ENCODE measurements at places on chromosomes 5 and 9.

DNA sequence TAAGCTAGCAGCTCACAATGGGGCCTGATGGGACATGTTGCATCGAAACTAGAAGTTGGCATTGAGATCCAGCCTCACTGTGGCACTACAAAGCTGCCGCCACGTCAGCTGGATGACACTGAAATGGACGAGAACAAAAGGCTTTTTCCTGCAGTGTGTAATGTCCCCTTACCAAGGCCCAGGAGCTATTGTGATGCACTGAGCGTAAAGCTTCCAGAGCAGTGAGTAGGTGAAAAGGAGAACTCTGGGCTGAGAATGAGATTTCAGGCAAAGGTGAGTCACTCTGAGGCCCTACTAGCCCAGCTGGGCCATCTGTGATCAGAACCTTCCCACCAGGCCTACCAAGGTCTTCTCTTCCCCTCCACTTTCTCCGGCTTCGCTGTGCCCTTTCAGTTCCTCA, 528.1 kb upstream of the KLF4 start:
- DNase-seq = no peak

DNA sequence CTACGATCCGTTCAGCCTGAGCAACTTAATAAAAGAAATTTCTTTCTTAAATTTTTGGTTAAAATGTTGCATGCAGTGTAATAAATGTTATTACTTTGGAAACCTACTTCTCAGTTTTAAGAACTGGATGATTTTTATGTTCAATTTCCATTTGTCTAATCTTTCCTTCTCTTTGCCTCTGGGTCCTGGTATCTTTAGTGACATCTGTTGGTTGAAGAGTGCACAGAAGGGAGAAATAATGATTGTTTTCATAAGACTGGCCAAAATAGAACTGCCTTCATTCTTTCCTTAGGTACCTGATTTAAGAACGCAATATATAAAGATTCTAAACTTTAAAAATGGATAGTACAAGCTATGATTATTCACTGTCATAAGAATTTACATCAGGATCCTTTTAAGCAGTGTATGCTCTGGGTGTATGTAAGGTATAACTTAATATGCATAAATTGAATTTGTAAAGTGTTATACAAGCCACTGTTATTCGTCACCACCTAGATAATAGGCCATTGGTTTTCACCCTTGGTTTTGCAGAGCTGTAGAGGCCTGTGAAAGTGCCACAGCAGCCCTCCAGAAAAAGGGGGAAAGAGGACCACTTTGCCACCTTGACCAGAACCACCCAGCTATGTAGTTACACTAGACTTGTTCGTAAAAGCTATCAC, 82.8 kb upstream of the TLX3 start:
- DNase-seq = no peak

DNA sequence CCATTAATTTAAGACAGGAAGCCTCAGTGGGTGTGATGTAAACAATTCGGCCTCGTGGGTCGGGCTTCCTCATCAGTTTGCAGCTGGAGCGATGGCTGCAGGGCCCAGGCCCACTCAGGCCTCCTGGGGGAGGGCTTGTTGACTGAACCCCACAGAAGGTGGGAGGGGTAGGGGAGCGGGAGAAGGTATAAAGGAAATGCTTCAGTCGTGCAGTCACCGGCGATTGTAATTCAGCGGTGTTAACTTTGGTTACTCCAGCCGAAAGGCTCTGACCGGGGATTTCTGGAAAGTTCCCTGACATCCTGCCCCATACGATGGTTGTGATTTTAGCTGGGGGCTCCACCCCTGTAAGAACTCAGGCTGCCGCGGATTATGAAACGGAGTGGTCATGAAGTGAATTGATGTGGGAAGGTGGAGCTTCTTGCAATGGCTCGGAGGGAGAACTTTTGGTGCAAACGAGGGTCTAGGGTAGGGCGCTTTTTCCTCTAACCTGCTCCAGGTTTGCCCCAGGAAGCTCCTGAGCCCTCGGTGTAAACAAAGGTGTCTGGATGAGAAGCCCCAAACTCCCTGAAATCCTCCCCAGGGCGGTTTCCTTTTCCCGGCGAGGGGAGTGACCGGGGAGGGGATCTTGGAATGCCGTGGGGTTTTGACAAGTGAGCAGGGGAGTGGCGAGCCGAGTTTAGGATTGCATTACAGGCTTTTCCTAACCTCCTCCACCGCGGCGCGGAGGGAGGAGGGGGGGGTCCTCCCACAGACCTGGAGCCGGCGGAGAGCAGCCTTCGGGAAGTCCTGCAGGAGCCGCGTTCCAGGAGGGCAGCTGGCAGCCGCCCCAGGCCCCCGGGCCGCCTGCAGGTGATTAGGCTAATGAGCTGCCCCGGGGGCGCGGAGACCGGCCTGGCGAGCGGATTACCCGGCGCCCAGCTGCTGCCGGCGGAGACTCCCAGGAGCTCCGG, 215.5 kb downstream of the PDZD2 start:
- DNase-seq = no peak

GRCh38 chr9:117869287-117869686, 165.1 kb downstream of the TLR4 start:
- DNase-seq = no peak

DNA sequence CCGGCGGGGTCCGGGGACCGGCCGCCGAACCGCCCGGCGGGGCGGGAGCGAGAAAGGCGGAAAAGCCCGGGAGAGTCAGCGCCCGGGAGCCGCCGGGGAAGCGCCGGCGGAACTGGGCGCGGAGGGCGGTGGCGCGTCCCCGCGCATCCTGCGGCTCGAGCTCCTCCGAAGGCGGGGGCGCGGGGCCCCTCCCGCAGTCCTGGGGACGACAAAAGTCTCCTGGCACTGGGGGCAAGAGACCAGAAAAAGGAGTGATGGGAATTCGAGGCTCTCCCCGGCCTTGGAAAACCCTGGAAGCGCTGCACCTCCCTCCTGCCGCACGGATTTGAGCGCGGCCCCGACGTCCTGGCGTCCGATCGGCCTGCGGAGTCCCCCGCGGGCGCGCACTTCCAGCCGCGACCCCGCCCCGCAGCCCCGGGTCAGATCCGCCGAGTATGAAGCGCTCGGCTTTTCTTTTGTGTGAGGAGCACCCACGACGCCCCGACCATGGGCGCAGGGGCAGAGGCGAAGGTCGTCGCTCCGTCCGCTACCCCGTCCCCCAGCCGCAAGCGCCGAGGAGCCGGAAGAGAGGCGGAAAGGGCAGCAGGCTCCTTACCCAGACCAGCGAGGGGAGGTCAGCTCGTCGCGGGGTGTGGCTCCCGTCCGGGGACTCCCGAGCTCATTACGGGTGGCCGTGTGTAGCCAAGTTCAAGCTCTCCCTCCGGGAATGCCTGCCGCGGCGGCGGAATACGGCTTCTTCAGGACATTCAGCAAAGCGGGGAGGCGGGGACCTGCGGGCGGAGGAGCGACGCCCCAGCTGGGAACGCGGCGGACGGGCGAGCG, at the start of gene EPB41L4A:
Gene EPB41L4A (minus strand): TSS at position 114 of the 822 bp plus-strand sequence. CDS start 238 bp downstream, outside the sequence.
- no peak for DNase-seq

DNA sequence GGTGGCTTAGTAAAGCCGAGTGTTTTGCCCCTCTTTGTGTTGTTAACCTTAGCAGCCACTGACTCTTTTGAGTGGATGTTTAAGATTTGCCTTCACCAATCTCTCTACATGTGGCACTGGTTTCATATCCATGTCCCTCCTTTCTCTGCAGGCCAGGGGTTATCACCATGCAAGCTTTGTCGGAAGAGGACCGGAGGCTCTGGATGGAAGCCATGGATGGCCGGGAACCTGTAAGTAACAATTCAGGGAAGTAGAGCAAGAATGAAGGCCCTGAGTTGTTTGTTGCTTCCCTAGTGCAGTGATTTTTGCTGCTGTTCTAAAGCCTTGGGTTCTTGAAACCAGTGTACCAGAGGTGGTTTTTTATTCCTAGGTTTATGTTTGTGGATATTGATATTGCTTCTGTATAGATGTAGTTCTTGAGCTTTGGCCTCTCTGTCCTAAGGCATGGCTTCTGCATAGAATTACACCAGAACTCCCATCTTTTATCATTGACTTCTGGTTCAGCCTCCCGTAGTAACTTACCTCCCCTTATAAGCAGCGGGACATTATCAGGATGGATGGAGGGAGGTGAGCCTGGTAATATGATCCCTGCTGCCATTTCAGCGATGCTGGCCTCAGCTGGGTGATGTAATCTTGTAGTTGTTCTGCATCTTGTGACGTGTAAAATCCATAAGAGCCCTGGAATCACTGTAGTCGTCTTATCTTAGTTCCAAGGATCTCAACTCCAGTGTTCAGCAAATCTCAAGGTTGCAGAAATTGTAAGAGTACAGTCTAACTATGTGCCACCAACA, 161.9 kb downstream of the ARHGAP26 start:
- DNase-seq = no peak

DNA sequence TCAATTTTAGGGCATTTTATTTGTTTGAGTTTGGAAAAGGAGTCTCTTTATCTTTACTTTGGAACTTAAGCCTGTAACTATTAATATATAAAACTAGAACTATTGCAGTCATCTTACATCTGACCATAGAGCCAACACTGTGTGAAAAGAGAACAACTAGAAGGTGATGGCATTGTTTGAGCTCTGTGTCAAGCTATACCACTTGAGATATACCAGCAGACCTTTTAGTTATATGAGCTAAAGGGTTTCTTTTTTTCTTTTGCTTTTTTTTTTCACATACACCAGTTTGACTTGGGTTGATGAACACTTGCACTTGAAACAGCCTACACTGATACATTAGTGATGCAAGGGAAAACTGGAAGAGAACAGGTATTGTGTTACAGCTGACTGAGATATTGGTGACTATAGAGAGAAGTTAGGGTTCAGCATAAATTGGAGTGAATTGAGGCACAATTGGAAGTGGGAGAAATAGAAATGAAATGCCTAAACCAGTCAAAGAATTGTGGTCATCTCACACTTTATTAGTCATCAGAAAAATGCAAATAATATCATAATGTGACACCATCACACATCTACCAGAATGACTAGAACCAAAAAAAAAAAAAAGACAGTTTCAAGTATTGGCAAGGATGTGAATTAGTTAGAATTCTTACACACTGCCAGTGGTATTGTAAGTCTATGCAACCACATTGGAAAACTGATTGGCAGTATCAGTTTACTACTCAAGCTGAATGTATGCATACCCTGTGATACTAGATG, 60.9 kb downstream of the ADRB2 start:
- DNase-seq = no peak

- DNase-seq = no peak
Measured at GRCh38 chr5:151234476-151235238, 10.8 kb upstream of the CCDC69 start.

- DNase-seq = no peak
Measured at GRCh38 chr5:76372323-76373054, 30.6 kb upstream of the IQGAP2 start.

DNA sequence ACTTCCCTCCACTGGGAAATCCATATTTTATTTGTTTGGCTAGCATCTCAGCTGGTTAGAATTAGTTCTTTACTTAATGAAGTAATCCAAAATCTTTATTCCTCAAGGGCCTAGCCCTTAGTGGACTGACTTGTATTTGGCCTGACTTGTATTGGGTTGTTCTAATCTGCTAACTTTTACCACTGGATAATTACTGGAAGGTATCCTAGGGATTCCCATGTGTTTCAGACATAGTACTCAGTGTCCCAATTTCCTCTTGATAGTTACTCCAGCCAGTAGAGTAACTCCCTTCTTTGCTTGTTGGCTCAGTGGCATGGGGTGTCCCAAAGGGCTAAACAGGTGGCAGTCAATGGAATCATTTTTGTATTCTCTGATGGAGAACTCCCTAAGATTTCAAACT, 156.0 kb downstream of the DCP2 start:
- no peak for DNase-seq

GRCh38 chr5:103205991-103206700, 52.4 kb upstream of the MACIR start:
- no peak for DNase-seq

GRCh38 chr9:75909776-75910175, 19.3 kb downstream of the PCSK5 start:
- DNase-seq = no peak

GRCh38 chr5:85910335-85910734, 707.4 kb upstream of the COX7C start:
- DNase-seq = no peak

DNA sequence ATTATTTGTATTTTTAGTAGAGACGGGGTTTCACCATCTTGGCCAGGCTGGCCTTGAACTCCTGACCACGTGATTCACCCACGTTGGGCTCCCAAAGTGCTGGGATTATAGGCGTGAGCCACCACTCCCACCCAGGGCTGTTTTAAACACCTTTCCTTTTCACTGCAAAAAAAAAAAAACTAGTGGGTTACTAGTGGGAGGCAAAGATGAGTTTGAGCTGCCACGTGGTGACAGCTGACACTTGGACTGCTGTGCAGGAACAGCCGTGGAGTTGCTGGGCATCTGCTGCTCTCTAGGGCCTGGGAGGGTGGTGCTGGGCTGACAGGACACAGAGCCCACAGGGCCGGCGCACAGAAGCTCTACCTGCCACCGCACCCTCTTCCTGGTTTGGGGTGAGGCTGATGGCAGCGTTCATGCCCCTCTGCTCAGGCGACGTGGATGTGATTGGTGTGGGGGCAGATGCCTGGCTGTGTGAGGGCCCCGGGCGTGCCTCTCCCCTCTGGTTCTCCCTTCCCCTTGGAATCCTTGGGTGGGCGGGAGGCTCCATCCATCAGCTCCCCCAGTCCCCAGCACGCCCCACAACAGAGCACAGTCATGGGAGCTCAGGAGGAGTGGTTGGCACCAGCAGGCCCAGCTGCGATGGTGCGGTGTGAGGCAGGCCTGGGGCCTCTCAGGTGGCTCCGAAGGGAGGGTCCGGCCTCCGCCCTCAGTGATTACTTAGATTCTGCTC, 16.9 kb downstream of the RABL6 start:
- no peak for DNase-seq

GRCh38 chr9:71756753-71757152, 11.6 kb downstream of the CEMIP2 start:
- no peak for DNase-seq

GRCh38 chr9:121550569-121551512, 51.2 kb upstream of the GGTA1 start:
- peak; percentile 22 for DNase-seq

- DNase-seq = no peak
Measured at GRCh38 chr5:66982470-66982869, 214.1 kb downstream of the CD180 start.

DNA sequence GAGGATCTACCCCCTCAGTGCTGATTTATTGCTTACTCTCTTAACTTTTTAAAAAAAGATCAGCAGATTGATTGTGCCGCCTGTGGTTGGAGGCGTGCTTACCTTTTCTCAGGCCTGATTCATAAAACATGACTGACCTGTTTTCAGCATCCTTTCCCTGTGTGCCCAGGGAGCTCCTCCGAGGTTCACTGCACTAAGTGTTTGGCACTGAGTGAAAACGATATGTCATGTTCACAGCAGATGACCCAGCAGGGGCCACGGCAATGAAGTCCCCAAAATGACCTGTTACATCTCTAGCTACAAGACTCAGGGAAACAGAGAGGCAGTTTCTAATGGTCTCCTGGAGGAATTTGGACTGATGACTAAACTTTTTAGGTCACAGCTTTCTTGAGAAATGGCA, 69.9 kb downstream of the INSYN2B start:
- no peak for DNase-seq
